Calu3 (cell line): ENCODE measurements at places on chromosomes 7 and 10.

DNA sequence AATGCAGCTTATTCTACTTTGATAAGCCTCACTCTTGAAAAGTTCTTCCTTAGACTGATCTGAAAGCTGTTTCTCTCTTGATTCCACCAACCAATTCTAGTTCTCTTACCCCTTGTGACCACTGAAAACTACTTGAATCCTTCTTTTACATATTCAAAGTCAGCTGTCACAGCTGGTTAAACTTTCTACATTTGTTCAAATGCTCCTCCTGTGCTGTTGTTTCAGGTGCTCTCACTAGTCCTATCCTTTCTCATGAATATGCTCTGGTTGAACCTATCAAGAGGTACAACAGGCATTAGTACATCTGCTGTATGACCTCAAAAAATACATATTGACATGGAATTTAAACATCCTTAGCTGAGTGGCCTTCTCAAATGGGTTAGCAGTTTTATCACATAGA lies 91.5 kb downstream of the MYO3A start:
- DNase-seq, result no peak

DNA sequence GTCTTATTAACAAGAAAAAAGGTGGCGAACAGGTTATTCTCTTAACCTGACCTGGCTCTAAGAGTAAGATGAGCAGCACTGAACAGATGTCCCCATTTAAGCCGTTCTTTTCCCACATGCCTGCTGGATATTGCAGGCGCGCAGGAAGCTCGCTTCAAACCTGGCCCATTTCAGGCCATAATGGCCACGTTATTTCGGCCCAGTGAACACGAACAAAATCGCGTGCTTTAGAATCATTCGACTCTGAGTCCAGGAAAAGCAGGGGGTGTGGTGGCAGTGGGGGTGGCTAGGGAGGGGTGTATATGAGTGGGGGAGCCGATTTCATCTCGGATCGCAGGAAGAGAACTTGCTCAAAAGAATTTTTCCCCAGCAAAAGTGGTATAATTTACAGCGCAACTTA lies 6.6 kb upstream of the SP8 start:
- DNase-seq, result no peak

DNA sequence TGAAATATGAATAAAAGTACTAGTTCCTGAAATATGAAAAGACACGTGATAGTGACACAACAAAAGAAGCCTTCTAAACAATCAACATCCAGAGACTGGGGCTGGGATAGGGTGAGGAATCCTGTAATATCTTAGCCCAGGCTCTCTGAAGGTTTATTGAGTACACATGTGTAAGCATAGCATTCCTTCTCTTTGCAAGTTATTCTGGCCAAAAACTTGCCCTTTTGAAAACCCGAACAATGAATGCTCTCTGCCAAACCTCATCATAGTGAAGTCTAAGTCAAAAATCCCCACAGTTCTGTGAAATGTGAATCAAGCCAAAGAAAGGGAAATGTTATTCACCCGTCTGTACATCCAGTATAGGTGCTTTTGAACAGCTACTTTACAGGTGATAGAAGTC lies 11.6 kb downstream of the SEMA3D start:
- DNase-seq, result no peak

GRCh38 chr10:130140425-130140824 lies 4.2 kb downstream of the GLRX3 start:
- DNase-seq, result no peak

DNA sequence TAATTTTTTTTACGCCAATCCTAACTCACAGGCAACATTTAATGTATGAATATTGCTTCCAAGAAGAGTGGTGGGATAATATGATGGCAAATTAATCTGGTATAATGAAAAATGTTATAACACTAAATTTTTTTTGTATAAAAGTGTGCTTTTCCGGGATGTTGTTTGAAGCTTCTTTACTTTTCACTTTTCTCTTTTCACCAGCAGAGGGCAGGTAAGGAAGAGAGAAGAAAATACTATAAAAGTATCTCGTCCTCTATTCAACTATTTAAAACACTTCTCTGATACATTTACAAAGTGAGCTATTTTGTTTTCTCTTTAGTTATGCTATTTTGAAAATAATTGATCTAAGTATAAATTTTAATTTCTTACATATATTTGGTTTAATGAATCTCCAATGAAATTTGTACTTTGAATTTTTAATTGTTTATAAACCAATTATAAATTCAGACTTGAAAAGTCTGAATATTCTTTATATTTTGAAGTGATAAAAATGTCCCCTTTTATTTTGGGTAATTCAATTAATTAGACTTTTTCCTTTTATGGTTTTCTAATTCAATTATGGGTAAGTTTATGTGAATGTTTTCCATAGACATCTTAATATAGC lies 20.7 kb upstream of the CFTR start:
- DNase-seq, result no peak

DNA sequence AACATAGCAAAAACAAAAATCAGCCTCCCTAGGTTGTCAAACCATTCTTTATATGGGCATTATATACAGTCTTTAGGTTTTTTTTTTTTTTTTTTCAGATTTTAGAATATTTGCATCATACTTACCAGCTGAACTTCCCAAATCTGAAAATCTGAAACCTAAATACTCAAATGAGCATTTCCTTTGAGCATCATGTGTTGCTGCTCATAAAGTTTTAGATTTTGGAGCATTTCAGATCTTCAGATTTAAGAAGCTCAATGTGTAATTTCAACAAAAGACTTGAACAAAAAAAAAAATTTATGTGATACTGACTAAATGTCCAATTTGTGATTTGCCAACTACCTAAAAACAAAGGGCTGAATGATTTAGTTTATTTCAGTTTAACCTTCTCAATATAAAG lies 13.6 kb downstream of the FAM3C start:
- no peak for DNase-seq

DNA sequence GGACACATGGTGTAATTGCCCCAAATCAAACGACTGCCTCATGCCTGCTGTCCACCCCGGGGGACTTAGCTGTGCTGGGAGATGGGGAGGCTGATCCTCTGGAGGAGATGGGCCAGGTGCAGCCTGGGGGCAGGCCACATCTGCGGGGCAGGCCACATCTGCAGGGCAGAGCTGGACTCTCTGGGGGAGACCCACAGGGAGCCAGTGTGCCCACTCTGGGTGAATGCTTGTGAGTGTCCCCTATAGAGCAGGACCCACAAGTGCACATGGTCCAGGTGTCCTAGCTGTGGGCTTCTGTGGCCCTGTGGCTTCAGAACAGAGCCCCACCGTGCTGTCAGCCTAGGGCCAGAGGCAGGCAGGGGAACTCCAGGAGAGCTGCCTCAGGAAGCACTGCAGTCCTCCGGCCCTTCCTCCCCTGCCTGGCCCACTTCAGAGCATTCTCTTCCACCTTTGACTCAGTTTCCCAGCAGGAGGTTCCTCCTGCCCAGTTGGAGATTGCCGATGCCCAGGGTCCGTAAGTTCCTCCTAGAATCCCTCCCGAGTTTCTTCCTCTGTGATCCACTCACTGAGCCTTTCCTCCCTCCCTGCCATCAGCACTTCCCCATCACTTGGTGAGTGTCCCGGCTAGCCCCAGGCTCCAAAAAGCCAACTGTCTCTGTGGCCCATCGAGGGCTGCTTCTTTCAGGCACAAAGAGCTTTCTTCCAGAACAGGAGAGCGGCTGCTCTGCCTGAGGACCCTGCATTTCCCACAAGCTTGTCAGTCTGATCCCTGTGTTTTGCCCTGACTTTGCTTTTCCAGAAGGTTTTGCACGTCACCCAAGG lies 50.3 kb downstream of the ADCYAP1R1 start:
- DNase-seq, result no peak

DNA sequence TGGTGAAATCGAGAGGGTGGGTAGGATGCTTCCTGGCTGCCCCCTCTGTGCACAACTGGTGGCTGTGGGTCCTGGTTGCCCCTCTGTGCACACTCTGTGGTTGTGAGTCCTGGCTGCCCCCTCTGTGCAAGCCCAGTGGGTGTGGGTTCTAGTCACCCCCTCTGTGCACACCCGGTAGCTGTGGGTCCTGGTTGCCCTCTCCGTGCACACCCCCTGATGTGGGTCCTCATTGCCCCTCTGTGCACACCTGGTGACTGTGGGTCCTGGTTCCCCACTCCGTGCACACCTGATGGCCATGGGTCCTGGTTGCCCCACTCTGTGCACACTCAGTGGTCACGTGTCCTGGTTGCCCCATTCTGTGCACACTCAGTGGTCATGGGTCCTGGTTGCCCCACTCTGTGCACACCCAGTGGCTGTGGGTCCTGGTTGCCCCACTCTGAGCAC lies 20.3 kb upstream of the RET start:
- DNase-seq, result no peak

- no peak for DNase-seq
Observed at GRCh38 chr7:15489383-15489782, 72.4 kb downstream of the AGMO start.

DNA sequence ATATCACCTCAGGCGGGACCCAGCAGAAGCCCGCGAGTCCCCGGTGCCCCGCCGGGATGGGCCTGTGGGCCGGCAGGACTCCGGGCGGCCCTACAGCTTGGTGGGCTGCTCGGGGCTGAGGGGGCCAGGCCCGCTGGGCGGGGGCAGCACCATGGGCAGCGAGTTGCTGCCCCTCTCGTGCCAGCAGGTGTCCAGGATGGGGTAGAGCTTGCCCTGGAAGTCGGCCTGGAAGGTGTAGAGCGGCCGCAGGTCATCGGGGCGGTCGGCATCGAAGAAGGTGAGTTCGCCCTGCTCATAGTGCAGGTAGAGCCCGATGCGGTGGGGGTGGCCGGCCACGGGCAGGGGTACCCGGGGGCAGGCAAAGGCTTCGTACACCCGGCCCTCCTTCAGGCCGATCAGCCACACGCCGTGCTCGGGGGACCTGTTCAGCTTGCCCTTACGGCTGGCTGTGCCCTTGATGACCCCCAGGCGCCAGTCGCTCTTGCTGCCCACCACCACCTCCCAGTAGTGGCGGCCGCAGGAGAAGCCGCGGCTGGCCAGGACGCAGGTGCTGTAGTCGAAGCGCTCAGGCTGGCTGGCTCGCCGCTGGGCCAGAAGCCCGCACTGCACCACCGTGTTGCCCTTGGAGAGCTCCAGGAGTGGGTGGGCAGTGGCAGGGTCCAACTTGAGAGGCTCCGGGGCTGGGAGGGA lies 4.3 kb upstream of the NSUN5 start:
- no peak for DNase-seq

- DNase-seq, result no peak
Observed at GRCh38 chr7:117324960-117325359, 2.1 kb upstream of the WNT2 start.

GRCh38 chr10:35691522-35692236 lies 49.6 kb upstream of the FZD8 start:
- DNase-seq, result no peak

DNA sequence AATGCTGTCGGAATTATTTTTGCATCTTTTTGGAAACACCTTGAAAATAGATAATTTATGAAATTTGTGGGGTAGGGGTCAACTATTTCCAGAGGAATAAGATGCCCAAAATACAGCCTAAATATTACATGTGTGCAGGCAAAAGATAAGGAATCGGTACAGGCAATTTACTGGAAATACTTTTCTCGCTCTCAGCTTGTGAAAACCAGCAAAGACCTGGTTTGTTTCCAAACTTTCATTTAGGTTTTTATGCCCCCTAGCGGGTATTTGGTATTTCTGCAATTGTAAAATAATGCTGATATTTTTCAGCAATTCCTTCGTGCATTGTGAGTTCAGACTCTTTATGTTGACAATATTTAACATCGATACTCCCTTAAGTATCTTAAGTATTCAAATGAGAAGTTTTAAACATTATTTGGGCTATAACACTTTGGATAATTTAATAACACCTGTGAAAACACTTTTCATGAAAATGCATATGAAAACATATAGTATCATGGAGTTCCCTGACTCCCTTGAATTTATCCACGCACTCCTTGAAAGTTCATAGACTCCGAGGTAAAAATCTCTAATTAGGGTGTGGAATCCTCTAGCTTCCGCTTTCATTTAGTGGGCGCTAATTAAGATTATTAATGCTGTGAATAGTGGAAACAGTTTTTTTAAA lies 132.4 kb downstream of the TSPAN12 start:
- no peak for DNase-seq

DNA sequence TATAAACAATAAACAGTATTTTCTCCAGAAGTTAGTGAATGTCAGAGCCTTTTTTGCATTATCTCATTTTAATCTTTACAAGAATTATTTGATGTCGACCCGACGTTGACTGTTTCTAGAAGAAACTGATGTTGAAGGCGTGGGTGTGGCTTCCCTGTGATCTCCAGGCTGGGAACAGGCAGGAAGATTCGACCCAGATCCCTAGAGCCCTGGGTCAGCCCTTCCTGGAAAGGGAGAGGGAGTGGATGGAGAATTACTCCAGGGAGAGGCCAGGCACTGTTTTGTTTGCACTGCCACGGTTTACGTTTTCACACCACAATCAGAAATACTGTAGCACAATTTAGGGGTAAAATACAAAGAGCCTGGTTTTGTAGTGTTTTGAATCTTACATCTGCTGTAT lies 133.1 kb downstream of the ADARB2 start:
- DNase-seq, result no peak

- DNase-seq, result no peak
Observed at GRCh38 chr7:26127411-26127810, 24.6 kb upstream of the NFE2L3 start.

DNA sequence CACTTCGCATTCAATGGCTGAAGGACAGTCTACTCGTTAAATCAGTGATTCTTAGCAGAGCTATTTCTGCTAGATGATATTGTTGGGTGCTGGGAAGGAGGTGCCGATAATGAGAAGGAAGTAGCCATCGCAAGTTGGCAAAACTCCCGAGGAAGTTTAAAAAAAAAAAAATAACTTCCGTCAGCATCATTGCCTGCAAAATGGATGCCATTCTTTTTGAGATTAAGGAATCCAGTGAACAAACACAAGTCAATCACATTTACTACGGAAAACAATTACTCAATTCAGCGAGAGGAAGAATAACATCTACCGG lies 74.4 kb upstream of the SFMBT2 start:
- DNase-seq, result no peak

DNA sequence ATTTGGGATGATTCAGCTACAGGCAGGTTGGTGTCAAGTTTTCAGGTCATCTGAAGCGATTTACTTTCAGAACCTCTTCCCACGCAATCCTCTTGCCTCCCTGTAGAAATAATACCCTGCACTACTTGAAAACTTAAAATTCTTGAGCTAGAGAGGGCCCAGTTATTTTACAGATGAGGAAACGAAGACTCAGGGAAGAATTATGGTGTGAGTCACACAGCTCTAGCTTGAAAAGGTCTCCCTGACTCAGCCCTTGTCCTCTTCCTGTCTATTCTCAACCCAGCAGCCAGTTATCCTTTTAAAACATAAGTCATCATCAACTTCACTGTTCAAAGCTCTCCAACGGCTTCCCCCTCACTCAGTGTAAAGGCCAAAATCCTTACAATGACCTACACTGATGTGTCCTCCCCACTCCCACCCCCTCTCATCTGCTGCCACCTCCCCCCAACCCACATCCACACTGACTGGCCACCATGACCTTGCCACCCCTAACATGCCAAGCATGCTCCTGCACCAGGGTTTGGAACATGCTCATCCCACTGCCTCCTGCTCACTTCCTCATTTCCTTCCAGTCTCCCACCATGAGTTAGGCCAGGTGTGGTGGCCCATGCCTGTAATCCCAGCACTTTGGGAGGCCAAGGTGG lies 3.4 kb downstream of the DNMBP start:
- DNase-seq, result peak; percentile 12

GRCh38 chr7:51278797-51279196 lies 37.8 kb downstream of the COBL start:
- no peak for DNase-seq
